ENCODE measurements at places on chromosomes 12 and 14. TPM values are rescaled to one million over a fixed set of nuclear protein-coding genes. Genes with fewer than 3 reads are reported as not detected.

Gene GPR68
- 0.75 TPM for polyA plus RNA-seq

Gene LMBR1L
- polyA plus RNA-seq: 50.3 TPM

Gene RD3L
- not detected for polyA plus RNA-seq

Gene C12orf54
- 0.72 TPM for polyA plus RNA-seq

Gene PMCH
- not detected for polyA plus RNA-seq

Gene VASH1
- 51.4 TPM for polyA plus RNA-seq

Gene CEP128
- polyA plus RNA-seq: 3.4 TPM

- no peak for DNase-seq
Measured at GRCh38 chr12:107449891-107450290, 235.7 kb upstream of the PWP1 start.

- DNase-seq: peak; percentile 48
Measured at GRCh38 chr14:64502887-64503433, 678 bp downstream of the ZBTB25 start.

GRCh38 chr12:73106896-73107295 lies 834.7 kb downstream of the TRHDE start:
- DNase-seq: no peak

DNA sequence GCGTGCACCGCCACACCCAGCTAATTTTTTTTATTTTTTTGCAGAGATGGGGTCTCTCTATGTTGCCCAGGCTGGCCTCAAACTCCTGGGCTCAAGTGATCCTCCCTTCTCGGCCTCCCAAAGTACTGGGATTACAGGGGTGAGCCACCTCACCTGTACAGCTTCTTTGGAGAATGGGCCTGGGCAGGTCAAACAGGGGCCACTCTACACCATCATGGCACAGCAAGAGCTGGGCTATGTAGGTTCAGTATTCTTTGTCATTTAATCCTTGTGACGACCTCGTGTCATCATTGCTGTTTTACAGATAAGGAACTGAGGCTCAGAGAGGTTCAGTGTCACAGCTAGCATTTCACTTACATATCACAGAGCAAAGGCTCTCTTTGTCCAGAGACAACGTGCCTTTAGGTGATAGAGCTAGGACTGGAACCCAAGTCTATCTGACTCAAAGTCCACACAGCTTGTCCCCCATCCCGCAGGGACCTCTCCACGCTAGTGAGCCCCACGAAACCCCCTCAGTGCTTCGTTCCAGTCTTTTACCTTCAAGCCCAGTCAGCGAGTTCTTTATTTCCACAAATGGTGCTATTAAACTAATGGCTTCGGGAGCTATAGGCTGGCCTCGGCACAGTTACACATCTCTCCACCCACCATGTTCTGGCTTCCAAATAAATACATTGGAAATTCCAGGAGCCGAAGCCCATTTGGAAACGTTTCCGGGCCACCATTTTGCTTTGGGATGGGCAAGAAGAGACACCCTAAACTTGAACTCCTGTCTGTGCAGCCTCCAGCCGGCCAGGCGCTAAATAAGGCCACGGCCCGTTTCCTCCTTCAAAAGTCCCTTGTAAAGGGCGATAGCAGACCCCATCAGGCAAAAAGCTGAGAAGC lies 660 bp upstream of the MAP1LC3B2 start:
- DNase-seq: no peak

DNA sequence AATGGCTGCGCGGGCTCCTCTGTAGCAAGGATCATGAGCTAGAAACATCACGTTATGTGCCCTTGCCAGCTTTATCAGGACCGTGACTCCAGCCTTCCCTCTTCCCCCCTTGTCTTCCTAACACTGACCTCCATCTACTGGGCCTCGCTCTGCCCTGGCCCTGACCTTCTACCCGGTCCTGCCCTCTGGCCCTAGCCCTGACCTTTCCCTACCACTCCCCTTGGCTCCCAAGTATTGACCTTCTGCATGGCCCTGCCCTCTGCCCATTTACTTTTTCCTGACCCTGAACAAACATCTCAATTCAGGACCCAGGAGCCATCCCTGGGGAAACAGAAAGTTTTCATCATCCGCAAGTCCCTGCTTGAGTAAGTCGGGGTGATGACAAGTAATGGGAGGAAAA lies 2.0 kb downstream of the SOAT2 start:
- no peak for DNase-seq

DNA sequence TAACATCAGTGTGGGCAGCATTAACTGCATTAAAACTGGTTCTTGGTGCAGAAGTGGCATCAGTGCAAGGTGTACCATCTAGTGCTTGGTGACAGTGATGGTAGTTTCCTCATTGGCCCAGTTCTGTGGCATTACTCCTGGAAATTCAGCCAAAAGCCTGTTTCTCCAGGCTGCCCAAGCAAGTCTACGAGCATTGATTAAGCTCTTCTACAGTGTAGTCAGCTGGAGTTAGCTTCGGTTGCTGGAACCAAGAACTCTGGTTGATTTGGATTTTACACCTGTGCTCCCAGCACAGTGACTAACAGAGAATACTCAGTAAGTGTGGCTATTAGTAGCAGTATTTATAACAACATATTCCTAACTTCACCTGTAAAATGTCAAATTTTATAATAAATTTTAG lies 84.9 kb upstream of the ZDHHC17 start:
- no peak for DNase-seq

DNA sequence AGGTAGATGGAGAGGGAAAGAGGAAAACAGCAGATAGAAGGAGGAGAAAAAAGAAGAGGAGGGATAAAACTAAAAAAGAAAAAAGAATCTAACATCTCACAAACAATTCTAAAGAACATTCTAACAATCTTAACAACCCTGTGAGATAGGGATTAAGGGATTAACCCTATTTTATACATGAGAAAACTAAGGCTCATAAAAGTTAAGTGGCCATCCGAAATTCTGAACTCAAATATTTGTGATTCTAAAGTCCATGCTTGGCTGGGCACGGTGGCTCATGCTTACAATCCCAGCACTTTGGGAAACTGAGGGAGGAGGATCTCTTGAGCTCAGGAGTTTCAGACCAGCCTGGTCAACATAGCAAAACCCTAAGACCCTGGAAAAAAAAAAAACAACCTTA lies 13.1 kb downstream of the KIF21A start:
- no peak for DNase-seq

- DNase-seq: no peak
Measured at GRCh38 chr14:91879196-91879595, 11.9 kb upstream of the TC2N start.
